ENCODE measurements at places on chromosomes 11 and 22.

- no peak for DNase-seq
These were observed 76.8 kb upstream of the BIRC3 start for GRCh38 chr11:102240502-102240901.

DNA sequence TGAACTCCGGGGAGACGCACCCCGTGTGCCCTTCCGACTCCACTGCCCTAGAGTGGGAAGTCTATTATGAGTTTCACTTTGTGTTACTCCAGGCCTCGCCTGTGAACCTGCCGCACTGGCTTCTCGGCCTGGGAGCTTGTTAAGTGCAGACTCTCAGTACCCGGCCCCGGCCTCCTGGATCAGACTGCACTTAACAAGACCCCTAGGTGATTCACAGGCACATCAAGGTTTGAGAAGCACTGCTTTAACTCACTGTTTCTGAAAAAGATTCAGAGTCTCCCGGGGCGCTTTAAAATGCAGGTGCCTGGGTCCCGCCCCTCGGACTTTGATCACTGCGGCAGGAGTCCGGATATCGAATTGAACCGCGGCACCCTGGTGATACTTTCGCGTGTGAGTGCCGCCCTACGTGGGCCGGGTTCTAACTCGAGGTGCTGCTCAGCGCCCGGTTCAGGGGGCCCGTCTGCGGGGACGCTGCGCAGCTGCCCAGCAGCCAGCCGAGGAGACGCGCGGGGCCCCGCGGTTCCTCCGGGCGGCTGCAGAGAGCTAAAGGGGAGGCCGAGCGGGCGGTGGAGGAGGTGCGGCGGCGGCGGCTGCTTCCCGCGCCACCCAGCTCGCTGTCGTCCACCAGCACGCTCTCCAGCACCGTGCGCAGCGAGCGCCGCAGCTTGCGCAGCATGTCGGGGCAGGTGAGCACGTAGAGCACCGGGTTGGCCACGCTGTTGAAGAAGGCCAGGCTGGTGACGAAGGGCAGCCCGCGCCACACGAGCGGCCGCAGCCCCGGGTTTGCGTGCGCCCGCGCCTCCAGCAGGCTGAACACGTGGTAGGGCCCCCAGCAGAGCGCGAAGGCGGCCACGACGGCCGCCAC, 3.4 kb downstream of the PTGDR2 start:
- no peak for DNase-seq

- DNase-seq: no peak
These were observed 16.6 kb downstream of the IL10RA start for GRCh38 chr11:118002541-118003423.

GRCh38 chr11:14347494-14347893, 11.5 kb downstream of the RRAS2 start:
- DNase-seq: no peak

GRCh38 chr22:22593964-22594656, 35.0 kb upstream of the PRAME start:
- peak; percentile 11 for DNase-seq

DNA sequence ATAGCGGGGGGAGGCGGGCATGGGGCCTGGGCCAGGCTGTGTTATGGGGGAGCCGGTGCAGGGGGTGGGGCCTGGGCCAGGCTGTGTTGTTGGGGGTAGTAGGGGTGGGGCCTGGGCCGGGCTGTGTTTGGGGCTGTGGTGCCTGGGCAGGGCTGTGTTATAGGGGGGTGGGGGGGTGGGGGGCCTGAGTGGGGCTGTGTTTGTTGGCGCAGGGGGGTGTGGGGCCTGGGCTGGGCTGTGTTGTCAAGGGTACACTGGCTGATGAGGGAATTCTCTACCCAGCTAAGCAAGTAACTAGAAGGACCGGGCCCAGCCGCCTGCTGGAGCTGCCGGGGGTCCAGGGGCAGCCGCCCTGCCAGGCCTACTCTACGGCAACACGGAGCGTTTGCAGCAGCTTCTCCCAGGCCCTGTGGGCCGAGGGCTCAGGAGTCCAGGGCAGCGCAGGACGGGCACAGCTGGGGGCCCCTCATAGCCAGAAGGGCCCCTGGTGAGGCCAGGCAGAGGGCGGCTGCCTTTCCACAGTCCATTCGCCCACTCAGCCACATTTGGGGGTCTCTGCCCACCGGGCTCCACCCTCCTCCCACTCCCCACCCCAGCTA, 10.1 kb upstream of the PIM3 start:
- no peak for DNase-seq

DNA sequence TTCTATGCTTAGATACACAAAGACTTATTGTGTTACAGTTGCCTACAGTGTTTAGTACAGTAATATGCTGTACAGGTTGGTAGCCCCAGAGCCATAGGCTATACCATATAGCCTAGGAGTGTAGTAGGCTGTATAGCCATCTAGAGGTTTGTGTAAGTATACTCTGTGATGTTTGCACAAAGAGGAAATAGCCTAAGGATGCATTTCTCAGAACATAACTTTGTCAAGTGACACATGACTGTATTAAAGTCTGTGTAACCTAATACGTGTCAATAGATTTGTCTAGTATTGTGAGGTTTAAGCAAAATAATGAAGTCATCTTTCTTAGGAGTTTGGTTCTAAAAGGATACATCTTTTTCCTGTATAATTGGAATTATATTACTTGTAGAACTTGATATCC, 5.5 kb downstream of the ZC3H12C start:
- no peak for DNase-seq

DNA sequence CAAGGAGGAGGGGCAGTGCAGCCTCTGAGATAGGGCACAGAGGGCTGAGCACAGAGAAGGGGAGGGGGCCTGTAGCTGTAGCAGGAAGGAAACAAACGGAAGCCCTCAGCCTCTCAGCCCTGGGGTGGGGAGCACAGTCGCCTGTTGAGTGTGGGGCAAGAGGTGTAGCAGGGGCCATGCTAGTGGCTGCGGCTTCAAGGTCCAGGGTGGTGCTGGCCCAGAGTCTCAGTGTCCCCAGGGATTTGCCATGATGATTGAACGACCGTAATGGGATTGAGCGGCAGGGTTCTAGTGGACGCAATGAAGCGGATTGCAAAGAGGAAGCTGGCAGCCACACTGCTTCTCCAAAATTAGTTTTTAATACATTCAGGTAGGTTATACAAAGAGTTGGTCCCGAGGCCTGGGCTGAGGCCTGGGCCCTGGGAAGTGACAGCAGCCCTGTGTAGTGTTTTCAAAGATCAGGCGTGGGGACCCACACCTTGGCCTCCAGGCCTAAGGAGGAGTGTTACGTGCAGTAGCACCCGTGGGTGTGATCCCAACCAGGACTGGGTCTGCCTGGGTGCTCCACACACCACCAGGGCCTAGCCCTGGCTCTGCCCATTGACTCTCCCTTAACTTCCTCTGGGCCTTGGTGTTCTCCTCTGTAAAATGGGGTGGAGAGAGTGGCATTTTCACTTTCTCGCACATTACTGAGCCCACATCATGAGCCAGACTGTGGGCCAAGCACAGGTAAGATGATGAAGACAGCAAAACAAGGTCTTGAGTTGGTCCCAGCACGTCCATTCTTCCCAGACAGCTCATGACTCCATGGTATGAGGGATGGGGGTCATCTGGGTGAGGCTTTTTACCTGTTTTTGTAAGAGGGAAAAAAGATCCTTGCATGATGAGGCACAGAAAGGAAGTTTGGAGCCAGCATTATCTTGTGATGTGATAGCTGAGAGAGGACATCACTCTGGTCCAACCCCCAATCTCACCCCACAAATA, 13.1 kb downstream of the LRRC32 start:
- DNase-seq: no peak

- DNase-seq: no peak
These were observed 10.7 kb downstream of the PTPN5 start for GRCh38 chr11:18780896-18781295.

DNA sequence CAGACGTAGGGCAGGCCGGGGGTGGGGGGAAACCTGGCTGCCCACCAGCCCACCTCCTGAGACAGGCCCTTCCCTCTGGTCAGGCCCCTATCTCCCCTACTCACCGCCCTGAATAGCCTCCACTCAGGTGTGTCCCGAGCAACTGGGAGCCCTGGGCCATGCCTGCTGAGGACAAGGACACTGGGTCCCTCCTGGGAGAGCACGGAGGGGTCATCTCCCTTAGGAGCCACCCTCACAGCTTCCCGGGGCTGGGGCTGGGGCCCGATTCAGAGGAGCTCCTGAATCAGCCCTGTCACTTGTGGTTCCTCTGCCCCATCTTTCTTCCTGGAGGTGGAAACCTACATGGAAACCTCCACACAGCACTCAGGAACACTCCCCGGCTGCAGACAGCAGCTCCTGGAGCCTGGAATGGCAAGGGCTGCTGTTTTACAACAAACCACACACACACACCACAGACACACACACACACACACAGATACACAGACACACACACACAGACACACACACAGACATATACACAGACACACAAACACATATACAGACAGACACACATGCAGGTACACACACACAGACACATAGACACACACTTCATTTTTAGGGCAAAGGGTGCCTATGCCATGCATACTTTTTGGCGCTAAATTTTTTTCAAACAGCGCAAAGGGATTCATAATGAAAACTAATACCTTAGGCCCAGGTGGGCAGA, 9.6 kb upstream of the EMID1 start:
- no peak for DNase-seq

GRCh38 chr11:70486731-70487130, 88.4 kb downstream of the CTTN start:
- no peak for DNase-seq

GRCh38 chr11:73872749-73873357, 3.8 kb downstream of the COA4 start:
- DNase-seq: no peak

DNA sequence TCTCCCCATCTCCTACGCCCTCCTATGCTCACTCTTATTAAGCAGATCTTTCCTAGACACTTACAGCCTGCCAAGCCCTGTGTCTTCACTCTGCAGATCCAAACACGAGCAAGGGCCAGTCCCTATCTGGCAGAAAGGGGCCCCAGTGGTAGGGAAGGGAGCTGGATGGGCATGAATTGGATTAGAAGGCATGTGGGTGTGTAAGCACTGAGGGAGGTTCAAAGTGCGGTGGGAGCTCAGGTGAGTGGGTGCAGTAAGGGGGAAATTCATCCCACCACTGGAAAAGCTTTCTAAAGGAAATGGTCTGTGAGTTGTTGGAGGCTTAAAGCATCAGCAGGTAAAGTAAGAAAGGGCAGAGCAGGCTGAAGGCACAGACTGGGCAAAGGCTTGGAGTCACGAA, 5.5 kb downstream of the TMEM132A start:
- no peak for DNase-seq

DNA sequence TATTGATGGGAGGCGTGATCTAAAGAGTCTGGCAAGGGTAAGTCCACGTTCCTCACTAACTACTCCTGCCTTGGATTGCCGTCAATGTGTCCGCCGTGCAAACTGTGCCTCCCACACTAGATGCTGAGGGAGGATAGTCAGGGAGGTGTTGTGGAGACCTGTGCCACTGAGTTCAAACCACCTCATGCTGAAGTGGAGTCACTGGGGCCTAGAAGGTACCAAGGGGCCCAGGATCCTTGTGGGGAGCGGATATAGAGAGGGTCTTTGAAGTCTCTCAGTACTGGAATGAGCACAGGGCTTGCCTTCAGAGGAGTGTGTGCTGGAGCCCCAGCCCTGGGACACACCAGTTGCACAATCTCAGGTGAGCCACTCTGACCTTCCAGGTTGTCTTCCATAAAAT, 27.1 kb upstream of the TMPRSS4 start:
- no peak for DNase-seq

Measured in stimulated activated CD4-positive, alpha-beta T cell treated with anti-CD3 and anti-CD28 coated beads, Interleukin-1b, Interleukin-23, amount 100 ng/mL, for 1 hour (primary cell).